ENCODE measurements at places on chromosomes 12 and 14.

GRCh38 chr12:43208627-43209026, 343.4 kb downstream of the ADAMTS20 start:
- no peak for DNase-seq

DNA sequence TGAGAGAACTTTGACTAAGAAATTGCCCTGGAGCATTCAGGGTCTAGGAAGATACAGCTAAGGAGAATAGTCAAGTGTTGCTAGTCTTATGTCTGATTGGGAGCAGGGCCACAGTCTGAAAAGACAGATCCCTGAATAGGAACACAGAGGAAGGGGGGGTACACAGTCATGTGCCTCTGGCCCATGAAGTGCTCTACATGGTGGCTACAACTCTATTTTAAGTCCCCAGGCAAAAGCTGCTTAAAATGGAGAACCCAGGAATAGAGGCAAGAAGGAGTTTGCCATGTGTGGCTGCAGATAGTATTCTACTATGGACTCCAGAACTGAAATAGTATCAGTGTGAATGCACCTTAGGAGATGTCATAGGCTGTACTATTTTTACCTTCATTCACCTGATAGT, 118.0 kb upstream of the NPAS3 start:
- no peak for DNase-seq

GRCh38 chr12:18586581-18586980, 151.2 kb downstream of the PLCZ1 start:
- no peak for DNase-seq

GRCh38 chr12:117334855-117335587, 26.4 kb downstream of the NOS1 start:
- DNase-seq, result no peak

- DNase-seq, result no peak
Observed at GRCh38 chr12:68109444-68110217, 49.9 kb downstream of the IFNG start.

- peak; percentile 46 for DNase-seq
Observed at GRCh38 chr12:57008178-57008577, 1.8 kb upstream of the ZBTB39 start.

GRCh38 chr12:111298582-111299436, 70.1 kb downstream of the PHETA1 start:
- peak; percentile 19 for DNase-seq

- DNase-seq, result no peak
Observed at GRCh38 chr12:53504004-53504920, 3.0 kb downstream of the NPFF start.

GRCh38 chr12:51391283-51392123, at the start of gene GALNT6:
GALNT6 (minus strand) TSS chr12:51391406; CDS start chr12:51379781, 11,625 bp downstream.
- peak; percentile 64 for DNase-seq

- DNase-seq, result no peak
Observed at GRCh38 chr12:104165801-104166200, 27.8 kb upstream of the NFYB start.

DNA sequence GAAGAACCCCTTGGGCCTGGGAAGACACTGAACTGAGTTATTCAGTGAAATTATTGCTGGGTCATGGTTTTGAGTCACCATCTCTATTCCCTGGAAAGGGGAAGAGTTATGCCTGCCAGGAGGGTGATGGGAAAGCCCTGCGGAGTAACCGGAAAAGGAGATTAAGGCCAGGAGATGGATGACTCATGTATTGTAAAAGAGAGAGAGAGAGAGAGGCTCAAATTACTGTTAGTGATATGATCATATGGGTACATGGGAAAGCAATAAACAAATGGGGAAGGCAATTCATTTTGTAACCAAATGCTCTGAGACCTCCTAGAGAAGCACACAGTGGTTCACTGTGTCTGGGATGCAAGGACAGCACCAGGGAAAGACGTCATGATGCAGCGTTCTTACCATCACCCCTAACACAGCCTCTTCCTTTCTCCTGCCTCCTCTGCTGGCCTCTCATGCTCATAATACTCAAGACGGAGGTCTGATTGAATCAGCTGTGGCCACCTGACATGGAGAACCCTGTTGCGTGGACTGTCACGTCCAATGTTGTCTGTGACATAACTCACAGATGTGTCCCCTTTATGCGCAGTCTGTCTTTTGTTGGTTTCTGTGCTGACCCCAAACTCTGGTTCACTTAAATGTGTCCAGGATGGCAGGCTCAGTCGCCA, 243.7 kb downstream of the TMEM132D start:
- no peak for DNase-seq

GRCh38 chr12:129036135-129036534, 182.9 kb downstream of the GLT1D1 start:
- DNase-seq, result no peak

- no peak for DNase-seq
Observed at GRCh38 chr12:6631549-6631961, 4.2 kb downstream of the LPAR5 start.

DNA sequence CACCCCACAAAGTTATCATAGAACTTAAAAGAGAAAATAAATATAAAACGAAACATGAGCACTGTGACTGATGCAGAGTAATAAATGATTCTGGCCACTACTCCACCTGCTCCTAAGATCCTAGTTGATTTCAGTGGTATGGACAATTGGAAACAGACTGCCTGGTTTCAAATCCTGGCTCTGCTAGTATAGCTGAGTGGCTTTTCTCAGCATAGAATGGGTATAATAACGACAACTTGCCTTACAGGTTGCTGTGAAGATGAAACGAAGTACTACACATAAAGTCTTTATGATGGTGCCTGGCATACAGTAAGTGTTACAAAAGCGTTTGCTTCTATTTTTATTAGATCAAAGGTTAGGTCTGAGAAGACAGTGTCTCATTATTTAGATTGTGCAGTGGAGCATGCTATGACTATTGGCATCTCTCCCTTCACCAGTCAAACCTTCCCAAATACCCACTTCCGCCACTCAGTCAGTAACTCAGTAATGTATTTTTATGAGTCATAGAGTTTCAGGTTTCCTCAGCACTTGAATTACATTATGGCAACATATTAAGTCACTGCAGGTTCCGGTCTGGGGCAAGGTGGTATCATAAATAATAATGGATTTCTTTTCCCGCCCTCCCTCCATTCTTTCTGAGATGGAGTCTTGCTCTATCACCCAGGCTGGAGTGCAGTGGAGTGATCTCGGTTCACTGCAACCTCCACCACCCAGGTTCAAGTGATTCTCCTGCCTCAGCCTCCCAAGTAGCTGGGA, 29.7 kb upstream of the NR2C1 start:
- DNase-seq, result peak; percentile 74

DNA sequence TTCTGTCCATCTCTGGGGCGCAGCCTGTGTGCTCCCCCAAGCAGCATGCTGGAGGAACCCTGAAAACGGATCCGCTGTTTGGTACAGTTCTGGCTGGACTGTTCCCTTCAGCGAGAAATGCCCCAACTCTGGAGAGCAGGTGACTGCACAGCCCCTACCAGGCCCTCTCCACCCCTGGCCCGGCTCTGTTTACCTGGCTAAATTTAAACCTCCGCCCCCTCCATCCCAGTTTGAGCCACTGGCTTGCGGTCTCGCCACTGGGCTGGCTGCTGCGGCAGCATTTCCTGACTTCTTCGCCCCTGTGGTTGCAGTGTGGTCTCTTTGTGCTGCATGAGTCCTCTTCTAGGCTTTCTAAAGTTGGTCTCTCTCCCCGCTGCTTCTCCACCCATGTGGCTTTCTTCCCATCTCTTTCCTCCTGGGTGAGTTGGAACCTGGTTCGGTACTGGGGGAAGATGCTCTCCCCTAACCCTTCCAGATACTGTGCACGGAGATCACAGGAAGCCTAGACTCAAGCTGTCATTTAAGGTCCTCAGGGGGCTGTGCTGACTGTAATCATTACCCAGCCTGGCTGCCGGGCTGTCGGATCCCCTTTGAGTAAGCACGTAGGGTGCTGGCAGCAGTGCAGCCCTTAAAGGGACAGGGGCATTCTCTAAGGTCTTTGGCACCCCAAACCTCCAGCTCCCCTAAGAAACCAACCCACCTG, 60.6 kb downstream of the FBXL14 start:
- no peak for DNase-seq

DNA sequence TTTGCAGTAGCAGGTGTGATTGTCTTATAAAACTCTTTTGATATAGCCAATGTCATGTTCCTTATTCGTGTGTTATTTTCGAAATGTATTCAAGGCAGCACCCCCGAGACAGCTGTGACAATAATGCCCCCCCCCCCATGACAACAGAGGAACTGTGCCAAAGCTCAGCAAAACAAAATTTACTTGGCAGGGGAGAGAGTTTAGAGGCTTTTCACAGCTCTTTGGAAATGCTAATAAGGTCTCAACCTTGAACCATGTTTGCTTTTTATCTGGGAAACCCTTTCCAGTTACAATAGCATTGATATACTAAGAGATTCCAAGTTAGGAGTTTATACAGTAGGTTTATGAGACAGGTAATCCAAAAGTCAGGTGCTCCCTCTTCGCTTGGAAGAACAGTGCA, 56.4 kb upstream of the USP44 start:
- DNase-seq, result peak; percentile 70

GRCh38 chr12:9933958-9934357, 1.8 kb upstream of the CLEC2A start:
- no peak for DNase-seq

- no peak for DNase-seq
Observed at GRCh38 chr12:11592484-11592883, 57.0 kb upstream of the ETV6 start.

DNA sequence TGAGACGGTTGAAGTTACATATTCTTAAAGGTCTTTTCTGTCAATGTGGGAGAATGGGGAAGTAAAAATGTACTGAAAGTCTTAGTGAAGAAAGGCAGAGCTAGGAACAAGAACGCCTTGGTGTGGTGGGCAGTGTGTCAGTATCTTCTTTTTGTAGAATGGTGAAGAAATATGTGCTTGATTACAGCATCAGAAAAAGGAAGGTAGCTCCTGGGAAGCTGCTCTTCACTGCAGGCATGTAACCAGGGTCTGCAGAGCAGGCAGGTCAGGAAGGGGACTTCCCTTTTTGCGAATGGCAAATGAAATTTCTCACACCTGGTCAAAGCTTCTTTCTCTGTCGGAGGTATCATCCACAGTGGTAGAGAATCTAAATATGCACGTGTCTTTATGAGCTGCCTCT, 226.2 kb downstream of the ADAMTS20 start:
- DNase-seq, result no peak

DNA sequence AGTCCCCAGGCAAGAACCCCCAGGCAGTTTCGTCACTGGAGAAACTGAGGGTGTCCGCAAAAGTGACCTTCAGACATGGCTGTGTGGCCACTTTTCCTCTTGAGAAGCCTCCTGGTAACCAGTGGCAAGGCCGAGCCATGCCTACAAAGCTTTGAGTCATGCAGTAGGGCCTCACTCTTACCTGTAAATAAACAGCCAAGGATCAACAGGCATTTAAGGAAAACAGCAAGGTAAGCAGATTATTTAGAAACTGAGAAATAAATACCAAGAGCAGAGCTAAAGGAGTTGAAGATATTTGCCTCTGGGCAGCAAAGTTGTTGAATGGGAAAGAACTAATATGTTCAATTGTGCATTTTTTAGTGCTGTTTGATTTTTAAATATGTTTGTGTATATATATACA, 141.0 kb upstream of the BCL2L14 start:
- DNase-seq, result no peak

- DNase-seq, result no peak
Observed at GRCh38 chr12:97288531-97288930, 174.1 kb upstream of the RMST start.

GRCh38 chr14:91860238-91860637, 7.1 kb downstream of the TC2N start:
- DNase-seq, result no peak

- DNase-seq, result no peak
Observed at GRCh38 chr14:54771411-54772027, 131.1 kb downstream of the GCH1 start.

- no peak for DNase-seq
Observed at GRCh38 chr12:28088566-28089272, 101.5 kb upstream of the CCDC91 start.

DNA sequence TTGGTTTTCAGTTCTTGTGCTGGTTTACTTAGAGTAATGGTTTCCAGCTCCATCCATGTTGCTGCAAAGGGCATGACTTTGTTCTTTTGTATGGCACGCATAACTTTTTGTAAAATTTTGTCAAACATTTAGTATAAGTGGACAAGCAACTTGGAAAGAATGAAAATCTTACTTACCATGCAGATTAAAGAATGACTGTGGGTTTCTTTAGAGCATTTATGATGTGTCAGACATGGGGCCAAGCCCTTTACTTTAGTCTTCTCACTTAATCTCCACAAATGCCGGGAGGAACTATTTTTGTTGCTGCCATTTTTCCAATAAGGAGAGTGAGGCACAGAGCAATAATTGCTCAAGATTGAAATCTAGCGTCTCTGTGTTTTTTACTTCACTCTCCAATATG, 652.5 kb upstream of the TBX3 start:
- no peak for DNase-seq

DNA sequence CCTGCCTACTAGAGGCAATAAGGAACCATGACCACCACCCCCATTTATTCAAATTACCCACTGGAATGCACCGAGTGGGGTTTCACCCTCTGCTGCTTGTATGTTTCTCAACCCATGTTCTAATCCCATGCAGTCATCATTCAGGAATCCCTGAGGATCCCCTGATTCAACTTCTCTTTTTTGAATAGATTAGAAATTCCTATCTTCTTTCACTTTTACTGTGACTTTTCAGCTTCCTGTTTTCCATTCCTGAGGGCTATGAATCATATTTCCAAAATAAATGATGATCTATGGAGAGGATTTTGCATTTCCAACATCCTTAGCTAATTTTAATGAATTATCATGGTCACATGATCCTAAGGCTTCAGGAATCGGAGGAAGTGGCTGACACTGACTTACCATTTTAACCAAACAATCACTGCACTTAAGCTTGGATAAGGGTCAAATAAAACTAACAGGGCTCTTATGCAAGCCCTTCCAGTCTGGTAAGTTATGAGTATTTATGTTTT, 19.4 kb upstream of the P2RX4 start:
- no peak for DNase-seq

- no peak for DNase-seq
Observed at GRCh38 chr12:70271025-70271424, 27.8 kb downstream of the CNOT2 start.

Measured in SHP77 (cell line).